IMR-90 (cell line): ENCODE measurements at places on chromosomes 7 and 10.

GRCh38 chr7:13912715-13913278, 76.7 kb downstream of the ETV1 start:
- DNase-seq, result no peak

DNA sequence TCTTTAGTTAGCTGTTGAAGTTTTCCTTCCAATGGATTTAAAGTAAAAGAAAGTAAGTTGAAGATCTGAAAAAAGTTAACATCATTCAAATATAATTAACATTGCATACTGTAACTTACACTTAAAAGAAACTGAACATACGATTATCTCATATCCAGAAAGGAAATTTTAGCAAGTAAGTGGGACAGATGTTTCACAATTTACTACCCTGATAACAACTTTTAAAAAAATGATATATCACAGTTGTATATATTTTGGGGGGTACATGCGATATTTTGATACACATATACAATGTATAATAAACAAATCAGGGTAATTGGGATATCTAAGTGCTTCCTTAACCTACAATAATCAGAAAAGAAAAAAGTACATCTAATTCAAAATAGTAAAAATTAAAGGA, 44.2 kb downstream of the ASZ1 start:
- DNase-seq, result no peak

- no peak for DNase-seq
Measured at GRCh38 chr7:106057962-106058927, 53.9 kb downstream of the SYPL1 start.

DNA sequence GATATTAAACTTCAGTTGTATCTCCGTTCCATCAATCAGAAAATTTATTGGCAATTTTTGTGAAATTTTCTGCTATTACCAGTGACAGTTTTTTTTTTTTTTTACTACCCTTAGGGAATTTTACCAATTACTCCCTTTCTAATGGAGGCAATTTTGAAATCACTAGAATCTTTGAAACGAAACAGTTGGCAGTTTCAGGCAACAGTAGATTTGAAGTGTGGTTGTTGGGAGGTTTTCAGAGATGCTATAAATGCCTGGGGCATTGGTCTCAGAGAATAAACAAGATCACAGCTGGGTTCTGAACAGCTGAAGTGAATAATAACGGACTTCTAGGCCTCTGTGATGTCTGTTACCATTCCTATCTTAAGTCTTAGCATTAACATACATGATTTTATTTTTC, 535.9 kb upstream of the POT1 start:
- DNase-seq, result no peak

DNA sequence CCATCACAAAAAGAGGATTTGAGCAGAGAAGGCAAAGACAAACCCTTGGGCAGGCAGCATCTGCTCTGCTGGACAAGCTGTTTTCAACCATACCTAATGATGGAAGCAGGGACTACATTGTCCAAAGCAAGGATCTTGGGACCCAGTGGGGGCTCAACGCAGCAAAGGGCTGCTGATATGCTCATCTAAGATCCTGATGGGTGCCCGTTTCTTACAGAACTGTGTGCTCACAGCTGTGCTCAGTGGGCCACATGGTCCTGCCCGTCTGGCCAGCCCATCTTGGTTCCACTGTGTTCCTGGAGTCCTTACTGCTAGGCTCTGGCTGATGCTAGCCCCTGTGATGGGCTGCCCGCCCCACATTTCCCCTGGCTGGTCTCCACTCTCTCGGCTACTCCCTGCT, 36.1 kb downstream of the GPRIN2 start:
- DNase-seq, result no peak

DNA sequence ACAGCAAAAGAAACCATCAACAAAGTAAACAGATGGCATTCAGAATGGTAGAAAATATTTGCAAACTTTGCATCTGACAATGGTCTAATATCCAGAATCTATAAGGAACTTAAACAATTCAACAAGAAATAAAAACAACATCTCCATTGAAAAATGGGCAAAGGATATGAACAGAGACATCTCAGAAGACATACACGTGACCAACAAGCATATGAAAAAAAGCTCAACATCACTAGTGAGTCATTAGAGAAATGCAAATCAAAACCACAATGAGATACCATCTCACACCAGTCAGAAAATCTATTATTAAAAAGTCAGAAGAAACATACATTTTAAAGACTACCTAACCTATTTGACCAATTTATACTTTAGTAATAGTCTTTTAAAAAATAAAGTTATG, 571.3 kb upstream of the NRG3 start:
- DNase-seq, result no peak

DNA sequence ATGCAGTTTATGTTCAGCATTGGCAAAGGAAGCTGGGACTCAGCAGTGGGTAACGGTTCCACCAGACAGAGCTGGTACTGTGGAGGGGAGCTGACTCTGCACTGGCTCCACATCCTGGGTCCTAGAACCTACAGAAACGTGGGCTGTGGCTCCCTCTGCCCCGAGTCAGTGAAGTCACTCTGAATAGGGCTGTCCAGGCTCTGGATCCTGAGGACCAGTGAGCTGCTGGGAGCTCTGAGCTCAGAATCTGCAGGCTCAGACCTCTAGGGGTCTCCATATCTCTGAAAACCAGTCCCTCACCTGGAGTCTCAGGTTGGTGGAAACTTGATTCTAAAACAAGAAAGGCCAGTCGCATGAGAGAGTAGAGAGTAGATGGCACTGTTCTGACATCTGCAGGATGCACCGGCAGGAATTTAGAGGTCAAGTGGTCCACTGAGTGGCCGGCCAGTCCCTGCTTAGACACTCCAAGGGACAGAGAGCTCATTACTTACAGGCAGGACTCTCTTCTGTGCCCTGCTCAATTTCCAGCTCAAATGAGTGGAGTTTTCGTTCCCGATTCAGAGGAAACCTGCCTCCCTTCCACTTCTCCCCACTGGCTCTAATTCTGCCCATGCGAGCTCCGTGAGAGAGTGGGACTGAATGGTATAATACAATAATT, 18.6 kb downstream of the NPFFR1 start:
- no peak for DNase-seq

GRCh38 chr7:112129655-112130323, 76.4 kb downstream of the DOCK4 start:
- no peak for DNase-seq

DNA sequence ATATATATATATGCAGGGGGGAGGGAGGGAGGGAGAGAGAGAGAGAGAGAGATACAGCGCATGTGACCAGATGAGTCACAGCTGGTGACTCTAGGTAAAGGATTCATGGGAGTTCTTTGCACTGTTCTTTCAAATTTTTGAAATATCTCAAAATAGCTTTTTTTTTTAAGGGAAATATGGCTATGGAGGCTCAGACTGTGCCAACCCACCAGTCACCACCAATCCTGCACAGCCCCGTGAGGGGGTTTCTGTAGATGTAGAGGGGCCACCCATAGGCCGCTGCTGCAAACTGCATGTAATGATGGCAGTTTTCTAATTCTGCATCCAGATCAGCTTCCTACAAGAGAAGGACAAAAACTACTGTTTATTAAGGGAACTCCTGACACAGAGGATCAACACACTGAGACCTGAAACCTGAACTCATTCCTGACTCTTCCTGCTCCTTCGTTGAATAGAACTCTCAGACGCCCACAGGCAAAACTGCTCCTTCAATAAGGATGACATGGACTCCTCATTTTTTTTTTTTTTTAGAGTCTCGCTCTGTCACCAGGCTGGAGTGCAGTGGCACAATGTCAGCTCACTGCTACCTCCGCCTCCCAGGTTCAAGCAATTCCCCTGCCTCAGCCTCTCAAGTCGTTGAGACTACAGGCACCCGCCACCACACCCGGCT, 17.3 kb downstream of the DAGLB start:
- peak; percentile 80 for DNase-seq

GRCh38 chr7:65812281-65812680, 60.6 kb upstream of the VKORC1L1 start:
- peak; percentile 72 for DNase-seq

- no peak for DNase-seq
Measured at GRCh38 chr10:89153971-89154370, 53.1 kb downstream of the CH25H start.
